ENCODE measurements at places on chromosomes 12 and 14. TPM values are rescaled to one million over a fixed set of nuclear protein-coding genes. Genes with fewer than 3 reads are reported as not detected.

GRCh38 chr12:62604373-62604772 lies 137.7 kb downstream of the MON2 start:
- peak overlapping the region; percentile 97 for H3K27ac ChIP-seq
- peak overlapping the region; percentile 88 for H3K4me3 ChIP-seq
- H3K36me3 ChIP-seq = peaks cover 3% of the 10 kb centered on the region
- DNase-seq = no peak
- H3K27me3 ChIP-seq = no peaks in the 10 kb centered on the region
- peaks cover 5% of the 10 kb centered on the region for H3K4me1 ChIP-seq

DNA sequence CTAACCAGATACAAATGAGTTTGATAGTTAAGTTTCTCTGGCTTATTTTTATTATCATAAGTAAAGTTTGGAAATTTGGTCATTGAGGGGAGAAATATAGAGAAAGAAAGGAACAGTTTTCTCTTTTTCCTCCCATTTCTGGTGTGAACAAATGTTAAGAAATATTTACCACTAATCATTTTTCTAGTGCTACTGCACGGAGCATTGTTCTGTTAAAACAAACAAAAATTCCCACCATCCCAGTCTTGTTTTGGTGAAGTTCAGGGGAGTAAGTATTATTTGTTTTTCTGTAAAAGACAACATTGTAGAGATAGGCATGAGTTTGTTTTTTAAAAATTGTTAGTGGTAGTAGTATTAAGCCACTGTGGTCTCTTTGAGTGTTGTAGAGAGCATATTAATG lies 135.3 kb downstream of the FGD4 start:
- H3K27ac ChIP-seq = peak overlapping the region; percentile 83
- peaks cover 10% of the 10 kb centered on the region for H3K4me1 ChIP-seq
- peak overlapping the region; percentile 9 for H3K4me3 ChIP-seq
- H3K36me3 ChIP-seq = no peaks in the 10 kb centered on the region
- no peaks in the 10 kb centered on the region for H3K27me3 ChIP-seq

- no peak for DNase-seq
- H3K27ac ChIP-seq = no peak overlapping the region
- H3K4me1 ChIP-seq = peaks cover 8% of the 10 kb centered on the region
- no peaks in the 10 kb centered on the region for H3K36me3 ChIP-seq
- H3K27me3 ChIP-seq = peaks cover 59% of the 10 kb centered on the region
Observed at GRCh38 chr14:73244541-73245290, 7.4 kb downstream of the PAPLN start.

SIX4 gene
- 24.6 TPM for polyA plus RNA-seq

GRCh38 chr14:63896278-63896720 lies 43.5 kb downstream of the SYNE2 start:
- H3K4me1 ChIP-seq = peaks cover 21% of the 10 kb centered on the region
- H3K27ac ChIP-seq = peak overlapping the region; percentile 74
- no peaks in the 10 kb centered on the region for H3K27me3 ChIP-seq
- no peak overlapping the region for H3K4me3 ChIP-seq
- DNase-seq = peak; percentile 72
- no peaks in the 10 kb centered on the region for H3K36me3 ChIP-seq

All from muscle of leg (tissue), 16 donors.